ENCODE measurements at places on chromosomes 16 and 17.
A peak's percentile ranks its signal among the peaks of the same experiment; 100 is the strongest.

GRCh38 chr17:80092959-80093358 is 8.4 kb upstream of the GAA start:
- DNase-seq, result no peak

- peak; percentile 80 for DNase-seq
Measured at GRCh38 chr16:57807968-57808528, 5.8 kb upstream of the KIFC3 start.

GRCh38 chr16:53092284-53092683 is 37.5 kb downstream of the CHD9 start:
- no peak for DNase-seq

DNA sequence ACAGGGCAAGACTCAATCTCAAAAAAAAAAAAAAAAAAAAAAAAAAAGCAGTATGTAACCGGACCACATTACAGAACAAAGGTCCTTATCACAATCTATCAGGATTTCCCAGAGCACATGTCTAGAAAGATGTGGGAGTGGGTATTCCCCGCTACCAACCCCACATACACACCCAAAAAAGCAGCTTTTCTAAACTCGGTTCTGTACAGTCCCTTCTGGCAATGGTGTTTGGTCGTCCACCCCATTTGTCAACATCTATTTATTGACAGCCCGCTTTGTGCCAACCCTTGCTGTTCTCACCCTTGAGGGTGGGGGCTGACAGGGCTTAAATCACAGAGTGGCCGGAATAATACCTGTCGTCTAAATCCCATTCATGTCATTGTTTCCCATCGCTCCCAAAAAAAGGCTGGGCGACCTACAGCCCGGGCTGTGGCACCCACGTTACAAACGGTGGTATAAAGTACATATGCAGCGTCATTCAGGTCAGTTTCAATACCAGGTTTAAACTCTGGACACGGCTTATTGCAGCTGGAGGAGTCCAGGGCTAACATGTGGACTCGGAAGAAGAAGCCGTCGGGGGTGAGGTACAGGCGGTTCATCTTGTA is 3.6 kb downstream of the C17orf58 start:
- no peak for DNase-seq

- DNase-seq, result no peak
Measured at GRCh38 chr17:72342627-72343527, 222.1 kb downstream of the SOX9 start.

DNA sequence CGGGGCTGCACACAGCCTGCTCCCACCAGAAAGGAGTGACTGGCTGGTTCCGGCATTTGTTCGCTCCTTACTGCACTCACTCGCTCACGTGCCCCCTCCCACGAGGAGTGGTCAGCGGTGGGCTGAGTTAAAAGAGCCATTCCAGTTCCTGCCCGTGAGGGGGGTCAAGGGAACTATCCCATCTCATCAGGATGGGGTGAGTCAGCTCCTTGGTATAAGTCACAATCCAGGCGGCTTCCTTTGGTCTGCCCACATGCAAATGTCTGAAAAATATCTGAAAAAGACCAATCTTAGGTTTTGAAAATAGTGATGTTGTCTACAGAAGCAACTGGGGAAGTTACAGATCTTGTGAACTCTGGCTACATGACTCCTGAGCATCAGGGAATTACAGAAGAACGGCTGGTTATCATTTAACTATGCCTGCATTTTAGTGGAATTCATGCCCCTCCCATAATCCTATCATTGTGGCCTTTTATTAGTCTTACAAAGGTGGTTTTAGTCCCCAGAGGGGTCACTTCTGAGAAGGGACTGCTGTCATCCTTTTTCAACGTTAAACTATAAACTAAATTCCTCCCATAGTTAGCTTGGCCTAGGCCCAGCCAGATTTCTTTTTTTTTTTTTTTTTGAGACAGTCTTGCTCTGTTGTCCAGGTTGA is 9.8 kb upstream of the TNFSF12 start:
- no peak for DNase-seq

DNA sequence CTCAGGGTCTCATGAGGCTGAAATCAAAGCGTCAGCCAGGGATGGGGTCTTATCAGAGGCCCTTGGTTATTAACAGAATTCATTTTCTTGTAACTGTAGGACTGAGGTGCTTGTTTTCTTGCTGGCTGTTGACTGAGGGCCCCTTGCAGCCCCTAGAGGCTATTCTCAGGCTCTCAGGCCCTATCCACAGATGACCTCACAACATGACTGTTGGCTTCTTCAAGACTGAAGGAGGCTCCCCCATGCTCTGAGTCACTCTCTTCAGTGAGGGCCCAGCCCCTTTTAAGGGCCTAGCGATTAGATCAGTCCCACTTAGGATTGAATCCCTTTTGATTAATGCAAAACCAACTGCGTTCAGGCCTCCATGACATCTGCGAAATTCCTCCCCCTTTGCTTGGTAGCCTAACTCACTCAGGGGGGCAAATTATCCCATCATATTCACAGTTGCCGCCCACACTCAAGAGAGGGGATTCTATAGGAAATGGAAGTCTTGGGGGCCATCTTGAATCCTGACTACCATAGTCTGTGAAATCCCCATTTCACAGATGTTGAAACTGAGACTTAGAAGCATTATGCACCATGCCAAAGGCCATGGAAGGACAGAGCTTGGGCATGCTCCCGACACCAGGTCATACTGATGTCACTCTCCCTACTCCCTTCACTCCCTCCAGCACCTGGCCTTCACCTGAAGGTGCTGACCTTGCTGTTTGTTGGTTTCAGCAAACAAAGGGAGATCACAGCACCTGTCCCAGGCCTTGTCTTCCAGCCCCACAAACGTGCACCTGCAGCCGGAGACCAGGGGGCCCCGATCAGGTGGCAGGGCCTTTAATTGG is 592.3 kb downstream of the MAF start:
- DNase-seq, result peak; percentile 56

- no peak for DNase-seq
Measured at GRCh38 chr16:77974883-77975282, 47.5 kb upstream of the CLEC3A start.

GRCh38 chr17:79097226-79098055 is 22.8 kb downstream of the ENGASE start:
- no peak for DNase-seq

DNA sequence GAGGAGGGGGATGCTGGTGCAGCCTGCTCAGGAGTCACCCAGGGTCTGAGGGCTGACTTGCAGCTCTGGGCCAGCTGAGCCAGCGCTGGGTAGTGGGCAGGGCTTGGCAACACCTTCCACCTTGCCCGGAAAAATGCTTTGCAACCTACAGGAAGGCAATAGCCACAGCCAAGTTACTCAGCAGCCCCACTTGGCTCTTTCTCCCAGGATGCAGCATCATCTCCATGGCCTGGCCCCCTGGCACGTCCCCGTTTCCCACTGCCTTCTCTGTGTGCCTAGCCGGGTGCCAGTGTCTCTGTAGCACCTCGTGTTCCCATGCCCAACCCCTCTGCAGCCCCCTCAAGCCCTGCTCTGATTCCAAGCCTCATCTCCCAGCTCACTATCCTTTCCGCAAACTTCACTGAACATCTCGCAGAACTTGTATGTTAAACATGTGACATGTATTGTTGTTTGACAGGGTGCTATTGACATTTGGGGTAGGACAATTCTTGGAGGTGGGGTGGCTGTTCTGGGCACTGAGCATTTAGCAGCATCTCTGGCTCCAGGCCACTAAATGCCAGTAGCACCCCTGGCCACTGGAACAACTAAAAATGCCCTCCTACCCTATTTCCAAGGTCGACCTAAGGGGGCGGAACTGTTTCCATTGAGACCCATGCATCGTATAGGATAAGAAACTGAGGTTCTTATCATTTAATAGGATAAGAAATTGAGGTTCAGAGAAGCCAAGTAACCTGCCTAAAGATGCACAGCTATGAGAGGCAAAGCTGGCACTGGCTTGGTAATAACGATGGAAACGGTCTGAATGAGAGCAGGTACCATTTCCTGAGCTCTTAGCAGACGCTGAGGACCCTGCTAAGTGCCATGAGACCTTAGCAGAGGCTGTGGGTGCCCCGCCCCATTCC is 12.2 kb downstream of the DEXI start:
- DNase-seq, result no peak

- no peak for DNase-seq
Measured at GRCh38 chr16:58116081-58116480, 13.1 kb downstream of the CFAP20 start.

DNA sequence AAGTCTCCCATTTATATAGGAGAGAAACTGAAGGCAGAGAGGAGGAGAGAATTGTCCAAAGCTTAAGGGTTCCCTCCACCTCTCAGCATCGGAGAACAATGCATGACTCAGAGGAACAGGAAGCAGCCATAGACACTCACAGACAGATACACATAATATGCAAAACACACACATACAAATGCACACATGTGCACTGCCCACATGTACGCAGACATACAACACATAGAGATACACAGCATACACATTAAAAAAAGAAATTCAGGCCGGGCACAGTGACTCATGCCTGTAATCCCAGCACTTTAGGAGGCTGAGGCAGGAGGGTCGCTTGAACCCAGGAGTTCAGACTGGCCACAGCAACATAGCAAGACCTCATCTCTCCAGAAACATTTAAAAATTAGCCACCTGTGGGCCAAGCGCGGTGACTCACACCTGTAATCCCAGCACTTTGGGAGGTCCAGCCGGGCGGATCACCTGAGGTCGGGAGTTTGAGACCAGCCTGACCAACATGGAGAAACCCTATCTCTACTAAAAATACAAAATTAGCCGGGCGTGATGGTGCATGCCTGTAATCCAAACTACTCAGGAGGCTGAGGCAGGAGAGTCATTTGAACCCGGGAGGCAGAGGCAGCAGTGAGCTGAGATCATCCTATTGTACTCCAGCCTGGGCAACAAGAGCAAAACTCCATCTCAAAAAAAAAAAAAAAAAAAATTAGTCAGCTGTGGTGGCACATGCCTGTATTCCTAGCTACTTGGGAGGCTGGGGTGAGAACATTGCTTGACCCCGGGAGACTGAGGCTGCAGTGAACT is 11.3 kb downstream of the ERAL1 start:
- DNase-seq, result no peak

GRCh38 chr17:15943971-15944758 is 765 bp upstream of the ADORA2B start:
- DNase-seq, result peak; percentile 48

- DNase-seq, result no peak
Measured at GRCh38 chr16:74463888-74464287, 42.6 kb upstream of the CLEC18B start.

GRCh38 chr17:82914375-82914774 is 74.6 kb upstream of the ZNF750 start:
- no peak for DNase-seq

GRCh38 chr16:70302745-70303144 is 3.8 kb downstream of the DDX19B start:
- DNase-seq, result no peak

- DNase-seq, result no peak
Measured at GRCh38 chr17:78013683-78014467, 55.4 kb downstream of the TNRC6C start.

DNA sequence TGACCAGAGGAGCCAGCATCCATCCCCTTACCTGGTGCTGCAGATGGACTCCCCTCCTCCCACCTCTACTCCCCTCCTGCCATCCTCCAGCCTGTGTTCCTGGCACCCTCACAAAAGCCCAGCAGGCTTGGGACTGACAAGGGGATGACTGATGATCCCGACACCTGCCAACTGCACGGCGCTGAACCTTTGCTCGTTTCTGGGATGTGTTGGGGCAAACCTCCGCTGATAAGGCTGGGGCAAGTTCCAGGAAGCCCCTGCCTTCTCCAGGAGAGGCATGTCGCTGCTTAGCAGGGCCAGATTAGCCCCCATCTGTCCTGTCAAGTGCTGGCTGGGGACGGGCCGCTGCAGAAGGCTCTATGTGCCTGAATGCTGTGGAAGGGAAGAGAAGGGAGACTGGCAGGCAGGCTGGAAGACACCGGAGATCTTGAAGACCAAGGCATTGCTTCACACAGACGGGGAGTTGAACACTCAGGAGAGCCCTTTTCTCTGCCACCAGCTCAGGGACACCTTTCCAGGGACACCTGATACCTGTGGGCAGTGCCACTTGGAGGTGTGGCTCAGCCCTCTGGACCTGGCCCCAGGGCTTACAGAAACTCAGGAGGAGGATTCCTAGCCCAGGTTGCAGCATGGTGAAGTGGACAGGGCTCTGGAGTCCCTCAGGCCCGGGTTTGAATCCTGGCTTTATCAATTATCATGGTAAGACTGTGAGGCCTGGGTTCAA is 973 bp upstream of the KRT15 start:
- DNase-seq, result no peak

- DNase-seq, result no peak
Measured at GRCh38 chr17:52546493-52546892, 388.0 kb upstream of the CA10 start.

DNA sequence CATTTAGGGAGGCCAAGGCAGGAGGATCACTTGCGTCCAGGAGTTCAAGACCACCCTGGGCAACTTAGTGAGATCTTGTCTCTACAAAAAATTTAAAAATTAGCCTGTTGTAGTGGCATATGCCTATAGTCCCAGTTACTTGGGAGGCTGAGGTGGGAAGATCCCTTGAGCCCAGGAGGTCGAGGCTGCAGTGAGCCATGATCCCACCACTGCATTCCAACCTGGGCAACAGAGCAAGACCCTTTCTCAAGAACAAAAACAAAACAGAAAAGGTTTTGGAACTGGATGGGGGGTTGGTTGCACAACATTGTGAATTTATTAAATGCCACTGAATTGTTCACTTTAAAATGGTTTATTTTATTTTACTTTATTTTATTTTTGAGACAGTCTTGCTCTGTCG is 21.2 kb downstream of the PLXDC1 start:
- no peak for DNase-seq

DNA sequence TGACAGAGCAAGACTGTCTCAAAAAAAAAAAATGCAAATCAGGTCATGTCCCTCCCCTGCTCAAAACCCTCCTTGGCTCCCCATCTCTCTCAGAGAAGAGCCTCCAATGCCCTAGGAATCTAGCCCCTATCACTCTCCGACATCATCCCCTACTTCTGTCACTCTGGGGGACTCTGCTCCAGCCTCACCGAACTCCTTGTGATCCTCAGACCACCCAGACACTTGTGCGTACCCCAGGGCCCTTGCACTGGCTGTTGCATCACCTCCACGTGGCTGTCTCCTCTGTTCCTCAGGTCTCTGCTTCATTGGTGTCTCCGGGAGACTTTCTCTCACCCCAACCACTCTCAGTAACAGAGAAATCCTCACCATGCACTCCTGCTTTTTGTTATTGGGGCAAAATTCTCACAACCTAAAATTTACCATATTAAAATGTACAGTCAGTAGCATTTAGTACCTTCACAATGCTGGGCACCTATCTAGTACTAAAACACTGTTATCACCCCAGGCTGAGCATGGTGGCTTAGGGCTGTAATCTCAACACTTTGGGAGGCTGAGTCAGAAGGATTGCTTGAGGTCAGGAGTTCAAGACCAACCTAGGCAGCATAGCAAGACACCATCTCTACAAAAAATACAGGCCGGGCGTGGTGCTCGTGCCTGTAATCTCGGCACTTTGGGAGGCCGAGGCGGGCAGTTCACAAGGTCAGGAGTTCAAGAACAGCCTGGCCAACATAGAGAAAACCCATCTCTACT is 15.2 kb downstream of the PLA2G10 start:
- no peak for DNase-seq
